T-helper 17 cell (primary cell): ENCODE measurements at places on chromosomes 5 and 9.
A peak's percentile ranks its signal among the peaks of the same experiment; 100 is the strongest.

DNA sequence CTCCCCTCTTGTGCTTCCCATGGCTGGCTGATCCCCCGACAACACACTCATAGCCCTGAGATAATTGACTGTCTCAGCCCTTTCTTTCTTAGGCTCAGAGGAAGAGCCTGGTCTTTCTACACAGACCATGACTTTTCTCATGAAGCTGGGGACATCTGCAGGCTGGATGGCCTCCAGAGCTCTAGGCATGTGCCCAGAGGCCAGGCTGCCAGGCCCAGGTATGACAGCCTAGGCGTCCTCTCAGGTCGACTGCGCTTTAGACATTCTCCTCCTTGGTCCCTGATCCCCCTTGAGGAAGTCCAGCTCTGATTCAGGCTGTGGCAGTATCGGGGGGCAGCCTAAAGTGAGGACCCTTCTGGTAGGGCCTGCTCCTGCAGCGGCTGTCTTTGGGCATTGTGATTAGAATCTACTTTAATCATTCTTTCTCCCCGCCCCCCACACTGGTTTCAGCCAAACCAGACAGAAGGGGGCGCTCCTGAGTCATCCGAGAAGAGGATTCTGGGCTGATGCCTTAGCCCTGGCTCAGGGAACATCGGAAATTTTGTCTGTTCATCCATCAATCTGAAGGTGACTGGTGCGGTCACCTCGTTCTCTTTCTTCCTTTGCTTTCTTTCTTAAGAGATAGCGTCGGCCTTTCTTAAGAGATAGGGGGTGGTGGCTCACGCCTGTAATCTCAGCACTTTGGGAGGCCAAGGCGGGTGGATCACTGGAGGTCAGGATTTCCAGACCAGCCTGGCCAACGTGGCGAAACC is 66.5 kb upstream of the HSPA9 start:
- DNase-seq = peak; percentile 68

DNA sequence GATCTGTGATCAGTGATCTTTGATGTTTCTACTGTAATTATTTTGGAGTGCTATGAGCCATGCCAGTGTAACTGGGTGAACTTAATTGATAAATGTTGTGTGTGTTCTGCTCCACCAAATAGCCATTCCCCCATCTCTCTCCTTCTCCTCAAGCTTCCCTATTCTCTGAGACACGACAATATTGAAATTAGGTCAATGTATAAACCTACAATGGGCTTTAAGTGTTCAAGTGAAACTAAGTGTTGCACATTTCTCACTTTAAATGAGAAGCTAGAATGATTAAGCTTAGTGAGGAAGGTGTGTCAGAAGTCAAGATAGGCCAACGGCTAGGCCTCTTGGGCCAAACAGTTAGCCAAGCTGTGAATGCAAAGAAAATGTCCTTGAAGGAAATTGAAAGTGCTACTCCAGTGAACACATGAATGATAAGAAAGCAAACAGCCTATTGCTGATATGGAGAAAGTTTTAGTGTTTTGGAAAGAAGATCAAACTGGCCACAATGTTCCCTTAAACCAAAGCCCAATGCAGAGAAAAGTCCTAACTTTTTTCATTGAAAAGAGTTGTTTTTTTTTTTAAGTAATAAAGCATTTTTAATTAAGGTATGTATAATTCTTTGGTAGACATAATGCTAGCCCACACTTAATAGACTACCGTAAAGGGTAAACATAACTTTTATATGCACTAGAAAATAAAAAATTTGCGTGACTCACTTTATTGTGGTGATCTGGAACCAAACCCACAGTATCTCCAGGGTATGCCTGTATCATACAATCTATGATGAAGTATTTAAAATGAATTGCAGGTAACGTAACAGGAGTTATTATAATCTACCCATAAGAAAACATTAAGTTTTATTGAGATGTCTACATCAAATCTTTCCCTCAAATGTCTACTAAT is 42.5 kb upstream of the ALDH1A1 start:
- DNase-seq = no peak

- no peak for DNase-seq
Observed at GRCh38 chr5:17317473-17317872, 100.0 kb downstream of the BASP1 start.

DNA sequence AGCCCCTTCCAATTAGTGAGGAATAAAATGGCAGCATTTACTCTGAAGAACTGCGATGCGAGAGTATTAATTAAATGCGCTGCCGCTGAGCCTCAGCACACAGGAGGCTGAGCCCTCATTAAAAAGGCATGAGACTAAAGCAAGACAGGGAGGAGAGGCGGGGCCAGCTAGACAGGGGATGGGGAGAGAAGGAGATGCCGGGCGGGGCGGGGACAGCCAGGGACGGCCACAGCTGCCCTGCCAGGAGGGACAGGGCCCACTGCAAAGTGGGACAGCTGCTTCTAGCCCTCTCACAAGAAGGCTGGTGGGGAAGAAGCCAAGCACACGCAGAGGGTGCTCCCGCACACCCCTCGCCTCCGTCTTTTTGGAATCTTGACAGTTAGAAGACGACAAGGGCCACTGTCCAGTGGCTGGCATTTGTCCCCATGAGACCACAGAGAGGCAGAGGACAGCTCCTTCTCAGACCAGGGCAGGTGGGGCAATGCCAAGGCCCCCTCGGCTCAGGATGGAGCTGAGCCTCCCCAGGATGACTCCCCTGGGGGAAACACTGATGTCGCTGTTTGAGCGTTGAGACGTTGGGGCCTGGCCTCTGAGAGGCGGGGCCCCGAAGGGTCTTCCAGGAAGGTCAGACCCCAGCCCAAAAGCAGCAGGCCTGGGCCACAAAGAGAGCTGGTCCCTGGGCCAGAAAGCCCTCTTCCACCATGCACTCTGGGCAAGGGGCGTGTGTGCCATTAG is 26.9 kb downstream of the ADAMTS2 start:
- DNase-seq = no peak

GRCh38 chr5:142167458-142167857 is 58.9 kb downstream of the NDFIP1 start:
- no peak for DNase-seq

GRCh38 chr5:172760959-172761358 is 10.0 kb downstream of the DUSP1 start:
- DNase-seq = no peak

DNA sequence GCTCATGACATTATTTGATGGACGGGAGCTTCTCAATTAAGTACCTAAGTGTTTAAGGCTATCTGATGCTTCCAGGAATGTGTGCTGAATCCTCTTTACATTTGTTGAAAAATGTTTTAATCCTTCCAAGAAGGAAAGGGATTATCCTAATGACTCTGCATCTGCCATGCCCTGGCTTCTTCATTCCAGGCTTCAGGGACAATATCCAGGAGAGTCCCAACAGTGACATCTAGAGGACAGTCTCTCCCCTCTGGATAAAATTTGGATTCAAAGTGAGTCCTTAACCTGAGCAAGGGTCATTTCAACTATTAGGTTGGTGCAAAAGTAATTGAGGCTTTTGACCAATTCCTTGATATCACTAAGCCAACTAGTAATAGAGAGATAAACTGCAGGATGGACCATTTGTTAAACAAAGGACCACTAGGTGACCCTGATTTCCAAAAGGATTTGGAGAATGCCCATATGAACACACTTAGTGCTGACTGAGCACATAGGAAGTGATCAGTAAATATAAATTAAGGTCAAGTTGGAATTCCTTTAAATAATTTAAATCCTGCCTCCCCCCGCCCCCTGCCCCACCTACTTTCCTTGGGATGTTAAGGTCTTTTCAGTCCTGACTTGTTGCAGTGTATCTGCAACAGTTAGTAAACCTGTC is 19.1 kb downstream of the TNFSF8 start:
- no peak for DNase-seq

- DNase-seq = no peak
Observed at GRCh38 chr9:93361995-93362394, 89.5 kb upstream of the FAM120A start.

DNA sequence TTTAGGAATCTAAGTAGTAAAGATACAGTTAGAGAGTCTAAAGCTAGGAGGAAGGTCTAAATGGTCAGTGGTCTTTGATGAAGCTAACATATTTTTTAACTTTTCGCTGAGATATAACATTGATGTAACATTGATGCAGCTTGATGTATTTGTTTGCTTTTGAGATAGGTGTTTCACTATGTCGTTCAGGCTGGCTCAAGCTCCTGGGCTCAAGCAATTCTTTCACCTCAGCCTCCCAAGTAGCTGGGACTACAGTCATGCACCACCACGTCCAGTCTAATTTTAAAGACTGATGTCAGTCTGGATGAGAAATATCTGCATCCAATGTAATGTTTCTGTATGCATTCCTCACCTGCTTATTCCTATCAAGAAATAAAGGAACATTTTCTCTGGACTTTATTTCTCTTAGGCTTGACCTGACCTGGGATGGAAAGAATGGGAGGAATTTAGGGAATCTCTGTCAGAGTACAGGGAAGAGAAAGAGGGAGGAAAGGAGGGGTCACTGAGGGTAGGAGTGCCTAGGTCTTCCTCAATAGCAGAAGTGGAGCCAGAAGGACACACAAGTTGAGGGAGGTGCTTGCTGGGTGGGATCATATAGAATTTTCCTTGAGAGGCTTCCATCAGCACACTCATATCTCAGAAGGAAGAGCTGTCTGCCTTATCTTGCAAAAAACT is 101.5 kb upstream of the GPBP1 start:
- no peak for DNase-seq

- DNase-seq = no peak
Observed at GRCh38 chr9:97723819-97724218, 26.7 kb upstream of the XPA start.

GRCh38 chr9:116207371-116208111 is 54.0 kb downstream of the PAPPA start:
- no peak for DNase-seq

- no peak for DNase-seq
Observed at GRCh38 chr5:66193419-66193818, 49.3 kb downstream of the SREK1 start.

GRCh38 chr5:58457050-58457449 is 2.8 kb downstream of the PLK2 start:
- DNase-seq = no peak

- no peak for DNase-seq
Observed at GRCh38 chr9:92607088-92607487, 62.8 kb downstream of the IPPK start.

- no peak for DNase-seq
Observed at GRCh38 chr5:33319151-33319550, 121.6 kb upstream of the TARS1 start.

DNA sequence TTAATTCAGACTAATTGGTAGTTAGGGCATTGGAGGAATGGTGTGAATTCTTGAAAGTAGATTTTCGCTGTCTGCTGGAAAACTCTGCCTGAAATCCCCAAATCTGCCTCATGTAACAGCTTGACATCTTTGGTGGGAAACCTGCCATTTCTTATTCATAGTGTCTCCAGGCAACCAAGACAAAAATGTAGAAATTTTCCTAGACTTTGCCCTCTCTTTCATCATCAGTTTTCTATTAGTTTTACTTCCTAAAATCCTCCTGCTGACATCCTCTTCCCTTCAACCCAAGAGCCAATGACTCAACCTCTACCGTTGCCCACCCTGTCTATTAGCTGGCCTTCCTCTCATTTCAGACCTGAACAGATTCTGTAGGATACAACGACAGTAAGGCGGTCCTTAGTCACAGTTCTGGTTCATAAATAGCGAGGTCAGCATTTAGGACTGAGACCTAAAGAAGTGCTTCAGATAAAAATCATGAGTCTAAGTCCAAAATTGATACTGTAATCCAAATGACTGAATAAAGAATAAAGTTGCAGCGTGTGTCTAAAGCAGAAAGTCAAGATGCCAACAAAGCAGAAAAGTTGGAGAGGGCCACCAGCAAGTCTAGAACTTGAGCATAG is 133.9 kb downstream of the MUSK start:
- no peak for DNase-seq

DNA sequence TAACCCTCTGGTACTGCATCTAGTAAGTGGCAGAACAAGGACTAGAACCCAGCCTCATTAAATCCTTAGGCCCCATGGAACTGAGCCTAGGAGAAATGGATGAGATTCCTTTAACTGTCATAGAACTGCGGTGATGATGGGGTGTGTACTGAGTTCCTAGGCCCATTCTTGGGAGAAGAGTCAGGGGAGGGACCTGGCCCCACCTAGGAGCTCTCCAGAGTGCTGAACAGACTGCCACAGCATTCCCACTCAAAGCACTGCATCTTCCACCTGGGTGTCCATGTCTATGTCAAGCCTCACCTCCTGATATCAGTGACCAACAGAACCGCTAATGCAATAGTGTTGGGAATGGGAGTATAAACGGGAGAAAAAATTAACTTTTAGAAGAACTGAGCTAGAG is 36.6 kb downstream of the TTLL11 start:
- no peak for DNase-seq

DNA sequence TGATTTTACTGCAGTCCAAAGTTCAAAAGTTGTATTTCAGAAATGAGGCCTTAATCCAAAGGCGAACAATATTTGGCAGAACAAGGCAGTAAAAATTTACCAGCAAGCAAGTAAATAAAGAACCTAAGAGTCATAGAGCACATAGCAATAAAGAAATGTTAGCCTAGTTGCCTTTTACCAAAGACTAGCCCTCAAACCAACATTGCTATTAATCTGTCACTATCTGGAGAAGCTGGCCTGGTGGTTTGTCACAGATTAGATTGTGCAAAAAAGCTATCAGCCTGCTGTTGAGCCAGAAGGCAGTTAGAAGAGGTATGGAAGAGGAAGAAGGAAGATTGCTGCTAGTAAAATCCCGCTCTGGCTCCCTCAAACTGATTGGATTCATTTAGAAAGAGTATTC is 304.7 kb upstream of the KLF4 start:
- no peak for DNase-seq

GRCh38 chr9:126511411-126511810 is 102.3 kb upstream of the LMX1B start:
- DNase-seq = no peak

DNA sequence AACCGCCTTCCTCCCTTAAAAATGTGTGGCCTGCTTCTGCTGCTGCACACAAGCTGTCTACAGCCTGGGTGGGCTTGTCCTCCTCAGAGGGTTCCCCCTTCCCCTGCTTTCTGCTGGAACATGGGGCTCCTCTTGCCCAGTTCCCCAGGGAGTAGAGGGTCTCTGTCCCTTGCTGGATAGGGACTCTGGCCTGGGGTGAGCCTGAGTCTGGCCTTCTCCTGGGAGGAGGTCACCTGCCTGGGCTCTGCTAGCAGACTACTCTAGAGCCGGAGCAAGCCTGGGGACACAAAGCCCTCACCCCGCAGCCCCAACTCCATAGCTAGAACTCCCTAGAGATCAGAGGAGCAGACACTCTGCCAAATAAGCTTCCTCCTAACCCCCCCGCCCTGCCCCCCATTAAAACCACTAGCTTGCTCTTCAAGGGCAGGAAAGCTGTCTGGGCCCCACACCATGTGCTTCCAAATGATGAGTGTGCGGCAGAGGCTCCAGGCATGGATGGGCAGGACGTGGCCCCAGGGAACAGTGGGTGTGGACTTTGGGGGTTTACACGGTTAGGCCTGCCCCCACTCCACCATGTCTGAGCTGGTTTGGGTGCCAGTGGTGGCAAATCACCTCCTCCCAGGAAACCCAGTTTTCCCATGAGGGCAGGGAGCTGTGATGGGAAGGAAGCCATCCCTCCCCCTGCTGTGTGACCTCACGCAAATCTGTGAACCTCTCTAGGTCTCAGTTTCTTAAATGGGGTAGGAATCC is 10.0 kb downstream of the TCF7 start:
- DNase-seq = no peak

GRCh38 chr9:20297646-20298084 is 324.6 kb downstream of the MLLT3 start:
- DNase-seq = no peak
